Large intestine (tissue), 12 donors: ENCODE measurements at places on chromosomes 3 and 15.

GRCh38 chr15:66066481-66066880, 187.1 kb downstream of the MEGF11 start:
- no peaks in the 10 kb centered on the region for H3K4me1 ChIP-seq
- DNase-seq = no peak
- no peak overlapping the region for H3K4me3 ChIP-seq
- H3K27ac ChIP-seq = no peak overlapping the region

GRCh38 chr15:62928242-62928999, 114.1 kb upstream of the TPM1 start:
- H3K4me1 ChIP-seq = no peaks in the 10 kb centered on the region
- no peak for DNase-seq
- no peaks in the 10 kb centered on the region for H3K27me3 ChIP-seq
- H3K27ac ChIP-seq = no peak overlapping the region

- no peak overlapping the region for H3K27ac ChIP-seq
- no peaks in the 10 kb centered on the region for H3K4me1 ChIP-seq
- no peak overlapping the region for H3K4me3 ChIP-seq
- H3K36me3 ChIP-seq = no peaks in the 10 kb centered on the region
- H3K27me3 ChIP-seq = no peaks in the 10 kb centered on the region
Measured at GRCh38 chr15:36426691-36427090, 152.7 kb upstream of the CDIN1 start.

GRCh38 chr3:51243924-51244323, 141.2 kb upstream of the MANF start:
- no peaks in the 10 kb centered on the region for H3K4me1 ChIP-seq
- H3K36me3 ChIP-seq = no peaks in the 10 kb centered on the region
- H3K27ac ChIP-seq = no peak overlapping the region
- no peaks in the 10 kb centered on the region for H3K27me3 ChIP-seq

DNA sequence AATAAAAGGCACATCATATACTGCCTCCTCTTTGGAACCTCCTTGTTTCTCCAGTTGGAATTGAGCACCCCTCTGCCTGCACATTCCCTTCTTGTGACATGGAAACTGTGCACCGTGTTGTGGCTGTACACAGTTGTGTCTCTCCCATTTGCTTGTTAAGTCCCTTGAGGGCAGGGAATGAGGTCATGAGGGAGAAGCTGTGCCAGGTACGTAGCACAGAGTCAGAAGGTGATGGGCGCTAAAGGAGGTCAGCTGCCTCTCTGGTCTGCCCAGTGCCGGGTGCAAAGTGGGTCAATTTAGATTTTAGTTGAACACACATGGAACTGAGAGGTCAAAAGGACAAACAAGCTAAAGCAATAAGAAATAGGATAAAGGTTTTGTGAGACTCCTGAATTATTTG, 124.4 kb downstream of the FAM43A start:
- no peaks in the 10 kb centered on the region for H3K4me1 ChIP-seq
- no peak for DNase-seq
- no peak overlapping the region for H3K27ac ChIP-seq
- H3K4me3 ChIP-seq = no peak overlapping the region

DNA sequence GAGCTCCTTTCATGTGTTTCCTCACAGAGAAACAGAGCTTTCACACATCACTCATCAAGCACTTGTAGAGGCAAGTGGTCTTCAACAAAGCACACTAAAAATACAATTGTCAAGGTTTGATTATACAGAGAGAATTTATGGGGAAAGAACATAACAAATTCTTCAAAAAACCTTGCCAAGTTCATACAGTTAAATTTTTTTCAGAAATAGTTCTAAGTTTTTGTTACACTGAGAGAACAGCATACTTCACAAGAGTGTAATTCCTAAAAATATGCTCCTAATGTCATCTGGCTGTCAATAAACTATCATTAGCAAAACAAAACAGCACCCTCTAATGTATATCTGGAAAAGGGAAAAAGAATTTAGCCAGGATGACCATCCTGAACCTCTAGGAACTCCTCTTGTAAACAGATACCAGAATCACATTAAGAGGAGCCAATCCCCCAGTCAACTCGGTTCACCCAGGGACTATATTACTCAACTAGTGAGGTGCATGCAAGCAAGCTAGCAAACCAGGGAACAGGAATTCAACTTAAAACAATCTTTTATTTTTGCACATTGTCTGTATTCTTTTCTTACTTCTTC, 63.3 kb downstream of the RAD18 start:
- no peaks in the 10 kb centered on the region for H3K36me3 ChIP-seq
- no peak overlapping the region for H3K27ac ChIP-seq
- no peaks in the 10 kb centered on the region for H3K27me3 ChIP-seq
- DNase-seq = no peak
- H3K4me1 ChIP-seq = no peaks in the 10 kb centered on the region

DNA sequence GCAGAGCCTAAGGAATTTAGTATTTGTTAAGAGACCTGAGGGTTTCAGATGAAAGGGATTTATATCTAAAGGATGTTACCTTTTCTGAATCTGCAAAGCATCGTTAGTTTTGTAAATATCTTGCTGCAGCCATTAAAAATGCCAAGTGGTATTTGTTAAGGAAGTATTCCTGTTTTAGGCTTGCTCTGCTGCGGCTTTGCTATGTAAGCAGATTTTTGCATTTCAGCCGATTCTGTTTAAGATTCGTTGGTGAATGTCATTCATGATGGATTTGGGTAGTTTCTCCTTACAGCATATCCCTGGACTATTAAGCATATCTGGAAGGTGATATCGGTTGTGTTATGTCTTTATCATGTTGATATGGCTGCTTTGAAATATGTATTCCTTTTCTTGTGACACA, 1.0 kb downstream of the USP8 start:
- peak overlapping the region; percentile 70 for H3K4me3 ChIP-seq
- H3K36me3 ChIP-seq = peaks cover 9% of the 10 kb centered on the region
- H3K27me3 ChIP-seq = no peaks in the 10 kb centered on the region
- H3K27ac ChIP-seq = peak overlapping the region; percentile 84

DNA sequence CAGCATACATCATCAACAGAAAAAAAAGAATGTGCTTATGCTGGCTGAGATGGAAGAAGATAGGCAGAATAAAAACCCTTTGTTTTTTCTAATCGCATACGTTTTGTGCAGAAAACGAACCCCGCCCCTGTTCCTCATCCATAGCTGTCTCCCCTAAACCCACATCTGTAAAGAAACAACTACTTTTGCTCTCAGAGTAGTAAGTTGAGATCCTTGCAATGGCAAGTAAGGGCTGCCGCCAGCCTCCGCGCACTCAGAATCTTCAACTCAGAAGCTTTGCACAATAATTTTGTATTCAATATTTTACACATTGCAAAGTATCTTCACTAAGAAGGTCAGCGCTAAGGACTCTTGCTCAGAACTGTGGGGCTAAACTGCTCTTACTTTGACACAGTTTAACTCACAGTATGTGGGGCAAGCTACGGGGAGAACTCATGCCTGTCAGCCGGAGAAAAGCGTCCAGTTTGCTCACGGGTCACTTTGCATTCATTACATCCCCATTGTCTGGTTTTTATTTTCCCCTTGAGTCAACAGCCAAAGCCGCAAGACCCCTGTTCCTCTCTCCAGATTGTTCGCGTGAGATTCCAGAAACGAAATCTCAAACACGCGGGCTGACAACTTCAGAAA, 1.0 kb downstream of the LYSMD4 start:
- peaks cover 22% of the 10 kb centered on the region for H3K4me1 ChIP-seq
- H3K27me3 ChIP-seq = no peaks in the 10 kb centered on the region

- H3K27ac ChIP-seq = no peak overlapping the region
- no peaks in the 10 kb centered on the region for H3K27me3 ChIP-seq
- no peak overlapping the region for H3K4me3 ChIP-seq
- peaks cover 6% of the 10 kb centered on the region for H3K36me3 ChIP-seq
Measured at GRCh38 chr3:37635251-37635650, 226.4 kb upstream of the CTDSPL start.
